OCI-M1 (cell line): ENCODE measurements at places on chromosomes 7 and 10.

DNA sequence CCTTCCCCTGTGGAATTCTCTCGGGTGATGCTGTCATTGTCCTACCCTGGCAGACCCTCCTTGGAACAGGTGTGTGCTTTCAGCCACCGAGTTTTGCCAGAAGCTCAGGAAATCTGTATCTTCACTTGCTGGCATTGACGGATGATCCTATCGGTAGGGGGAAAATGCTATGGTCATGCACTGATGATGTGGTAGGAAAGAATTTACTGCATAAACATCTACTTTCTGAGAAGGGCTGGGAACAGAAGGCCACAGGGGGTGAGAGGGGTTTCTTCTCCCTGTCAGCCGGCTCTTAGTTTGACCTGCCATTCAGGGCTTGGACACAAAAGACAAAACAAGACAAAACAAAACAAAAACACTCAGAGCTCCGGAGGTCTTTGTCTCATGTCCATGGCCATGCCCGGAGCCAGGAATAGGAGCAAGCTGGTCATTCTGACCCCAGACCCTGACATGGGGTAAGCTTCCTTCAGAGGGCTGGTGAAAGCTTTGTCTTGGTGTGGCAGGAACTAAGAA, 43.6 kb upstream of the CARD11 start:
- DNase-seq, result no peak

- DNase-seq, result no peak
These were observed 164.4 kb upstream of the PPP2R2D start for GRCh38 chr10:131736321-131736980.

DNA sequence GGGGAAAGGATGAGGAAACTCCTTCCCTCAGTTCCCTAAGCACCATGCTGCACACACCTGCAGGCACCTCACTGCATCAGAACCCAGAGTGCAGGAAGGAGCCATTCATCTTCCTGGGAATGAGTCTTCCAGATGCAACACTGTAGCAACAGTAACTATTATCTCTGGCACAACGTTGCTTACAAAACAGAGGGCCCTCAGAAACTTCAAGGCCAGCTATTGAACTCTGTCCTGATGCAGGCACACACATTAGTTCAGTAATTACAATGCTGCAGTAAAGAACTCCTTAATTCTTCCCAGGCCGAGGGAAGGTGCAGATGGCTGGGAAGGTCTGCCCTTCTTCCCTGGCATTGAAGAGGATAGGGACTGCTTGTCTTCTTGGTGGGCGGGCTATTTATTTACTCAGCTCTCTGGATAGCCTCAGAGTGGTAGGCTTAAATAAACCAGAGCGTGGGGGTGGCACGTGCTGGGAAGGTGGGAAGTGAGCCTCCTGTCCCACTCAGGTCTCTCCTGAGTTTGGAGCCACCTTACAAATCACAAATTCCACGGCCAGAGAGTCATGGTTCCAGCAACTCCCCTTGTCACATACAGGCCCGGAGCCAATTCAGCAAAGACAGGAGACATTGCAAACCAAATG, 125.1 kb upstream of the JCAD start:
- no peak for DNase-seq

DNA sequence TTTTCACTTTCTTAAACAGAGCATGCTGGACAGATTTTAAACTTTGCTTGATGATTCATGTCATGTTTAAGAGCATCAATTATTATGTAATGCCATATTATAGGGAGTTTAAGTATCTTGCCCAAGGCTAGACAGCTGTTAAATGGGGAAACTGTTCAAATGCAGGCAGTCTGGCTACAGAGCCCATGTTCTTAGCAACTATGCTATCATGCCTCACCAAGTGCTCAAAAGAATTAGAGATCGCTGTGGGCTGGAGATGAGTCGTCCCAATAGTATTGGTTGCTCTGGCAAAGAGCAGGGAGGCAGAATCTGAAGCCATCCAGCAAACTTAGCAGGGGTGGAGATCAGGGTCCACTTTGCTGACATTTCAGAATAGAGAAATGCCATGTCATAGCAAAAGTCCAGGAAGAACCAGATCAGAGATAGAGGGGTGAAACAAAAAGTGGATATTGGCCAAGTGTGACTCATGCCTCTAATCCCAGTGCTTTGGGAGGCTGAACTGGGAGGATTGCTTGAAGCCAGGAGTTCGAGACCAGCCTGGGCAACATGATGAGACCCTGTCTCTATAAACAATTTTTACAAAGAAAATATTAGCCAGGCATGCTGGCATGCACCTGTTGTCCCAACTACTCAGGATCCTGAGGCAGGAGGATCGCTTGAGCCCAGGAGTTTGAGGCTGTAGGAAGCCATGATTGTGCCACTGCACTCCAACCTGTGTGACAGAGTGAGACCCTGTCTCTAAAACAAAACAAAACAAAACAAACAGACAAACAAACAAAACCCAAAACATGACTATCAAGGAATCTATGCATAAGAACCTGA, 57.8 kb downstream of the BAMBI start:
- DNase-seq, result peak; percentile 84

DNA sequence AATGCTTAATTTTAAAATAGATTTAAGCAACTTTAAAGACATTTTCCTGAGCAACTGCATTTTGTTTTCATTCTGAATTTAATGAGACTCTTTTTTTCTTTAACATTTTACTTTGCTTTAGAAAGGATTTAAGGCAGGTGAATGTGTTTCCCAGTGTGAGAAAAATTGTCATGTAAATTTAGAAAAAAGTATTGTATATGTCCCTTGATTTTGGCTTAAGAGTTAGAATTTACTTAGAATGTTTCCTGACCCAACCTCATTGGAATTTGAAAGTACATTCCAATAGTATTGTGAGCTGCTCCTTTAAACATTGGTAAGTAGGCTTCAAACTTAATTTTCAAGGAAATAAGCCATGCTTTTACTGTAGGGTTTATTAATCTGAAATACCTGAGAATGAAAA, 110.2 kb downstream of the PTEN start:
- no peak for DNase-seq

- DNase-seq, result no peak
These were observed 22.1 kb downstream of the FAM13C start for GRCh38 chr10:59340285-59340684.

GRCh38 chr10:36494371-36494770, 631.0 kb upstream of the ANKRD30A start:
- DNase-seq, result no peak

- no peak for DNase-seq
These were observed 19.1 kb upstream of the GPAM start for GRCh38 chr10:112202561-112203241.

DNA sequence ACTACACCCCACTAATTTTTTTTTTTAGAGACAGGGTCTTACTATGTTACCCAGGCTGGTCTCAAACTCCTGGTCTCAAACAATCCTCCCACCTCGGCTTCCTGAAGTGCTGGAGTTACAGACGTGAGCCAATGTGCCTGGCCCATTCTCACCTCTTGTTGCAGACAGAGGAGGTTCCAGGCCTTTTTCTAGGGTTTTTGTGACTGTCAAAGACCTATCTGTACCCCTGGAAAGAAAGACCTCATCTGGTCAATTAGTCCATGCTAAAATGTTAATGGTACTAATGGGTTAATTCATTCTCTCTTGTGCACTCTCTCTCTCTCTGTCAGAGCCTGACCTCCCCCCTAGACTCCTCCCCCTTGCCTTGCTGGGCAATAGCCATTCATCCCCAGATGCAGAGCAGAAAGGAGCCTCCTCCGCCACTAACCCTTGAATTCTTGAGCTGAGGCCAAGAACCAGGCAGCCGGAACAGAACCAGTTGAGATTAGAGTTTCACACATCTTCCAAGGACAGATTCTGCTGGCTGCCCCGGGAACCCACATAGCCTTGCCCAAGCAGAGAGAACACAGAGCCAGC, 209.7 kb downstream of the SKIDA1 start:
- no peak for DNase-seq

DNA sequence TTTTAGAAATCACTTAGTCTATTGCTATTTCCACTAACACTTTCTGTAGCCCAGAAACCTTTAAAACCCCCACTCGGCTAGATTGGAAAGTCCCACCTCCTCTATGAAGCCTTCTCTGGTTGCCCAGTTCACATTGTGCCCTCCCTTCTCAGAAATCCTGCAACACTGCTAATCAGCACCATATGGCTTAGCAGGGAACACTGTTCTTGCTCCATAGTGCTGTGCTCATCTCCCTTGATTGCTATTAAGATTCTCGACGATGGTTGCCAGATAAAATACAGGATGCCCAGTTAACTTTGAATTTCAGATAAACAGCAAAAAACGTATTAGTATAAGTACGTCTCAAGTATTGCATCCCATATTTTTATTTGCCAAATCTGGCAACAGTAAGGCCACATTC, 40.1 kb upstream of the XPNPEP1 start:
- no peak for DNase-seq

GRCh38 chr10:124615259-124615658, 128.9 kb downstream of the FAM53B start:
- DNase-seq, result no peak

GRCh38 chr10:118522791-118523498, 72.5 kb downstream of the PRLHR start:
- no peak for DNase-seq

- DNase-seq, result no peak
These were observed 59.8 kb upstream of the ADAM12 start for GRCh38 chr10:126448091-126448490.

- no peak for DNase-seq
These were observed 109.5 kb upstream of the CDK6 start for GRCh38 chr7:92945840-92946239.

- DNase-seq, result peak; percentile 84
These were observed 3.3 kb downstream of the PLXDC2 start for GRCh38 chr10:19819419-19820033.

DNA sequence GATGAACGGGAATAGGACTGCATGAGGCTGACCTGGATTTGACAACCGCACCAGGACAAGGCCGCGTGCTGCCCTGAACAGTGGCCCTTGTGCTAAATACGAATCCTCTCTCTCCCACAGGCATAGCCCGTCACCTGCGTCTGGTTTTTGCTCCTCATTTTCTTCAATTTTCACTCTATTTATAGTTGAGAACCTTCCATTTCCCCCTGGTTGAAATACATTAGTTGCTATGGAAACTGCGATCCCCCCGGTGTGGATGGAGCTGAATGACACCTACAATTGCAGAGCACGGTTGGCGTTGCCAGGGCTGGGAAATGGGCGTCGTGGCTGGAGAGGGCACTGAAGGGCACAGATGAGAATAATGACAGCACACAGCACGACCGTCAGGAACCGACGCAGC, 158.6 kb upstream of the PITRM1 start:
- DNase-seq, result no peak

- DNase-seq, result no peak
These were observed 149.7 kb downstream of the RNF216 start for GRCh38 chr7:5631752-5632151.

- DNase-seq, result peak; percentile 71
These were observed 223.5 kb upstream of the PHYHIPL start for GRCh38 chr10:58952747-58953466.

GRCh38 chr7:80373429-80374032, 138.3 kb downstream of the GNAT3 start:
- no peak for DNase-seq

DNA sequence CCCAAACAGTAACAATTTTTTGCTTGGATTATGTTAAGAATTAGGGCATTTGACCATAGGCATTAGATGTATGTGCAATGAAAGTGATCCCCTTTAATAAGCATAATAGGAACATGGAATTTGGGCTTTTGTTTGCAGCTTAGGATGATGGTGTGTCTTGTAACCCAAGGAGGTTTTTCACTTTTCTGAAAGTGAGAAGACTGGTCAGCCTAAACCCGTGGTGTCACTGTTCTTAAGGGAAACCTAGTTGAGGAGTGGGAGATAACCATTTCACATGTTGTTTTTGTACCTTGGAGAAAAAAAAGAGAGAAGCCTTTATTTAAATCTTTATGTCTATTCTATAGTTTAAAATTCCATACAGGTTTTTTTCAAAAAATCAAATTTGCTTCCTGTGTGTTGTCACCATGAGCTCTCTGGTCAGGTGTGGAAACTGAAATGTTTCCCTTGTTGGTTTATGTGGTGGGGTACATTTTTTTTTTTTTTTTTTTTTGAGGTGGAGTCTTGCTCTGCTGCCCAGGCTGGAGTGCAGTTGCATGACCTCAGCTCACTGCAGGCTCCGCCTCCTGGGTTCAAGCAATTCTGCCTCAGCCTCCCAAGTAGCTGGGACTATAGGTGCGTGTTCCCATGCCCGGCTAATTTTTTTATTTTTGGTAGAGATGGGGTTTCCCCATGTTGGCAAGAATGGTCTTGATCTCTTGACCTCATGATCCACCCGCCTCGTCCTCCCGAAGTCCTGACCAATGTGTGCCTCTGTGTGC, 7.7 kb downstream of the CCM2 start:
- no peak for DNase-seq

DNA sequence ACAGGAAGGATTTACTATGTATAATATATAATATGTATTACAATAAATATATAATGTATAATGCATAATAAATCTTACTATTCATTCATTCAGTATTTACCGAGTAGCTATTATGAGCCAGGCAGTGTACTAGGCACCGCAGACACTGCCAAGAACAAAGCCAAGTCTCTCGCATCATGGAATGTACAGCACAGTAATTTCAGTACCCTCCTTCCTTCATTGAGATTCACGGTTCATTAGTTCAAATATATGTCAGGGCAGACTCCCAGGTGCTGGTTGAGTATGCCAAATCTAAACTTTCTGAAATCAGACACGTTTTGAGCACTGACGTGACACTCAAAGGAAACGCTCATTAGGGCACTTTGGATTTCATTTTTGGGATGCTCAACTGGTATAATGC, 9.1 kb downstream of the USP6NL start:
- DNase-seq, result no peak

- peak; percentile 18 for DNase-seq
These were observed 23.9 kb upstream of the TMEM273 start for GRCh38 chr10:49212076-49212475.

DNA sequence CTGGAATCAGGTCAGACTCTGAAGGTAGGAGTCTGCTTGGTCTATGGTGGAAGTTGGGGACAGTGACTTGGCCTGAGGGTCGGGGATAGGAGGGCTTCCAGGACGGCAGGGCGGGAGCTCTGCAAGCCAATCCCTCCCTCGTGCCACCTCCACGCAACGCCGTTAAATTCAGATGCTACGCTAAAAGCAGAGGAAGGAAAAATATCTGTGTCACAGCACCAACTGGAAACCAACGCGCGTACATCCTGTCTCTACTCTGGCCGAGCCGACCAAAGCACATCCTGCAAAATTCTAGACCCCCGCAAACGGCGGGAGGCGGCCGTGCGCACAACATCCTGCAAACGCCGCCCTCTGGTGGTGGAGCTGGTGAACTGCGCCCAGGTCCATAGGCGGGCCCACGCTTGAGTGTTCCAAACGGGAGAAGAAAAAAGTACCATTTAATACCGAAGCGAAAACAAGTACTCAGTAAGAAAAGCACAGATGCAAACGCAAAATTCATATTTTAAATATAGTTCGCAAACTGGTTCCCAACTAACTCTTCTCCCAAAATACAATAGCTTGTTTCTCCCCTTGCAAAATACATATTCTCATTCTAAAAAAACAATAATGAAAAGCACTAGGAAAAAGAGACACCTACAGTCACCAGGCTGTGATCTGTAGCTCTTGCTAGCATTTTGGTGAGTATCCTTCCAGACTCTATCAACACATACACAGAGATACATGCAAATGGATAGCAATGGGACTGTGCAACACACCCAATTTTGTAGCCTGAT, 45.7 kb upstream of the HSPA12A start:
- peak; percentile 69 for DNase-seq

GRCh38 chr10:70528741-70529362, 50.3 kb downstream of the PALD1 start:
- DNase-seq, result peak; percentile 43
